ENCODE measurements at places on chromosomes 2 and 18.

- DNase-seq = no peak
These were observed 105.5 kb downstream of the COPS8 start for GRCh38 chr2:237190966-237191713.

DNA sequence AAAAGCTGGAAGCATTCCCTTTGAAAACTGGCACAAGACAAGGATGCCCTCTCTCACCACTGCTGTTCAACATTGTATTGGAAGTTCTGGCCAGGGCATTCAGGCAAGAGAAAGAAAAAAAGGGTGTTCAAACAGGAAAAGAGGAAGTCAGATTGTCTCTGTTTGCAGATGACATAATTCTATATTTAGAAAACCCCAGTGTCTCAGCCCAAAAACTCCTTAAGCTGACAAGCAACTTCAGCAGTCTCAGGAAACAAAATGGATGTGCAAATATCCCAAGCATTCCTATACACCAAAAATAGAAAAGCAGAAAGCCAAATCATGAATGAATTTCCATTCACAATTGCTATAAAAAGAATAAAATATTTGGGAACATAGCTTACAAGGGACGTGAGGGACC, 11.1 kb downstream of the SLC8A1 start:
- no peak for DNase-seq

- no peak for DNase-seq
These were observed 94.3 kb downstream of the CLIP4 start for GRCh38 chr2:29209551-29209950.

DNA sequence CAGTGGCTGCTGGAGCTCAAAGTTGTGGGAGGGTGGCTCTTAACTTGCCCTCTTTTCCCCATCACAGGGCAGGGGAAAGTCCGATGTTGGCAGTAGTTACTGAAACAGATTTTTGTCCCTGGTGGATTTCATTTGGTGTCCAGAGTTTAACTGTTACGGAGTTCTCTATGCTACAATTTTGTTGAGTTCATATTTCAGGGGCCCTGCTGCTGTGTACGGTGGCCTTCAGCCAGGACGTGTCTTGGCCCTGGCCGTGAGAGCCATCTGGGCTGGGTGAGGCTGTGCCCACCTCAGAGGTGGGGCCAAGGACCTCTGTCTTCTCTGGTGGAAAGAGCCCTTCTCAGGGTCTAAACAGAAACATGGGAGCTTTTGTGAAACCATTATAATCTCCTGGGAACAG, 67.4 kb downstream of the SH3YL1 start:
- DNase-seq = no peak

- no peak for DNase-seq
These were observed 445.2 kb downstream of the IRS1 start for GRCh38 chr2:226354434-226354833.

DNA sequence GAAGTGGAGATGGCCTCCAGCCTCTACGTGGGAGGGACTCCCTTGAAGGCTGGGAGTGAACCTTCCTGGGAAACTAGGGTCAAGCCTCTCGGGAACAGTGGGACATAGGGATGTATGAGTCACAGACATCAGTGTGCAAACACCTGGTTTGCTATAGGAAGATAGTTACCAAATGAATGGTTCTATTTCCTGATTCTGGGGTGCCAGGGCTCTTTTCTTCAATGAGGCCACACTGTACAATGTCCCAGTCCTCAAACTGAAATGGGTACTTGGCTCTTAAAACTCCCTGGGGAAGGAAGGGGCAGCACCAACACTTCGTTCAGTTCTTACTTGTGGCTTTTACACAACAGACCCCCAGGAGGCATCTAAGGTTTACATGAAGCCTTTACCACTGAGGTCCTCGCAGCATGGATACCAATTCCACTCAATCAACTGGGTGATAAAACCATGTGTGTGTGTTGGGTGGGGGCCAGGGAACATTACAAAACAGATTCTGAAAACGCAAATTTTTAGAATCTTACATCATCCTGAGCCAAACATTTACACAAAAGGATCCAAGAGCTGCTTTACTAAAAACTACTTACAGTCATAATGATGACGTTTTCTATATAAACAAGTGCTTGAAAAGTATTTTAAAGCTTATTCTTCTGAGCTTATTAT, 10.4 kb downstream of the ERFE start:
- no peak for DNase-seq

GRCh38 chr2:77862120-77862519, 339.9 kb upstream of the LRRTM4 start:
- no peak for DNase-seq

DNA sequence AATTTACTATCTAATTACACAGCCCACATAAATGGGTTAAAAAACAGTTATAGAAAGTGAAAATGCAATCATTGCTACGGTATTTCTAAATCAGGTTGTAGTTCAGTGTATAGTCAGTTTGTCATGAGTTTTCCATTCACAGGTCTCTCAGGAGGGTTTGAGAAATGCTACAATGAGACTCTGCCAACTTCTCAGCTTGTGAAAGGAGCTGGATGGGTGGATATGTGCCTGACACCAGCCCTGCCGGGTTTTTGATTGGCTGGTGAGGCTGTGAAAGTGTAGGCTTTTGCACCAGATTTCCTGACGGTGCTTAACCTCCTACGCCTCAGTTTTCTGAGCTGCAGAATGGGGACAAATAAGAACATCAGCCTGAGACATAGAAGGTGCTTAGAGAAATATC, 102.6 kb upstream of the SMIM21 start:
- DNase-seq = no peak

DNA sequence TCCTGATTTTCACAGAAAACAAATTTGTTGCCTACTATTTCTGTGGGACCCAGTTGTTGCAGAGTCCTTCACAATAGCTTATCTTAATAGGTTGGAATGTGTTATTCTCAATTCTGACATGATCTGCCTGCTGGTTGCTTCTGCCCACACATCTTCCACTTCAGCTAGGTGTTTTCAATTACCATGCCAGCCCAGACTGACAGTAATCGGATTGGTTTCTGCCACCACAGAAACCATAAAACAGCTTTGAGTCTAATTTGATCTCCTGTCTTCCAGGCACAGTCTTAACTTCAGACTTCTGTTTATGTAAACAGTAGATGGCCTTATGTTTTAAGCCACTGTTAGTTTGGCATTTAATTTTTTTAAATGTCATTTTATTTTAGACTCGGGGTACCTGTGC, 248.2 kb upstream of the RBMS1 start:
- no peak for DNase-seq

- no peak for DNase-seq
These were observed 97.8 kb downstream of the B3GNT2 start for GRCh38 chr2:62293490-62294271.

DNA sequence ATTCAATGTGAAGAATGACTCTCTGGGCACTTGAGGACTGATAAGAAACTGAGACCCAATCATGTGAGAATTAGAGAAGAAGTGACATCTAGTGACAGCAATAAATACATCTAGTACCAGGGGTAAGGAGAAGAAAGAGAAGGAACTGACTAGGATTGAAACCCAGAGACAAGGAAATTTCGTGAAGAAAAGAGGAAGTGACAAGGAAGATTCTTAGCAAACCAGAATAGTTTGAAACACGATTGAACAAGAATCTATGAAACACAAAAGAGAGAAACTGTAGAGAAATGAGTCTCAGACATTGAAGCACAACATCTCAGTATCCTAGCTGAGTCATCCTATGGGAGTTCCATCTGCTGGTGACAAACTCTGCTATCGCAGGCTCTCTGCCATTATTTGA, 571.9 kb upstream of the PKDCC start:
- no peak for DNase-seq

GRCh38 chr2:232104076-232104646, 142.6 kb downstream of the DIS3L2 start:
- DNase-seq = no peak

- DNase-seq = peak; percentile 15
These were observed 10.5 kb upstream of the CDK15 start for GRCh38 chr2:201795607-201796477.

- no peak for DNase-seq
These were observed 26.2 kb upstream of the KDM3A start for GRCh38 chr2:86414996-86415395.

GRCh38 chr2:240595381-240596079, 9.0 kb downstream of the CAPN10 start:
- DNase-seq = peak; percentile 58

- DNase-seq = no peak
These were observed 24.0 kb downstream of the R3HDM1 start for GRCh38 chr2:135555311-135555710.

DNA sequence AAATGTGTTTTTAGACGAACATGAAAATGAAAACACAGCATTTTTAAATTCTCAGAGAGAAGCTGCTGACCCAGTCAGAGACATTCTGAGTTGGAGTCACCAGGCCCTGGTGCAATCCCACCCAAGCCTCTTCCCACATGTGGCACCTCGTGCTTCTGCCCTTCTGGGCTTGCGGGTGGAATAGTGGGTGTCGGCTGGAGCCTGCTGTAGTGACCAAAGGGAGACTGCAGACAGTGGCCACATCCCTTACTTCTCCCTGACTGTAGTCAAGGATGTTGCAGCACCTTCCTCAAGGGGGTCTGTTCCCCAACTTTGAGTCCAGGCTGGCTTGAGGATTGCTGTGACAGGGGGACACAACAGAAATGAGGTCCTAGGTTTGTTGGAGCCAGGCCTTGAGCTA, 104.4 kb upstream of the GLI2 start:
- no peak for DNase-seq

DNA sequence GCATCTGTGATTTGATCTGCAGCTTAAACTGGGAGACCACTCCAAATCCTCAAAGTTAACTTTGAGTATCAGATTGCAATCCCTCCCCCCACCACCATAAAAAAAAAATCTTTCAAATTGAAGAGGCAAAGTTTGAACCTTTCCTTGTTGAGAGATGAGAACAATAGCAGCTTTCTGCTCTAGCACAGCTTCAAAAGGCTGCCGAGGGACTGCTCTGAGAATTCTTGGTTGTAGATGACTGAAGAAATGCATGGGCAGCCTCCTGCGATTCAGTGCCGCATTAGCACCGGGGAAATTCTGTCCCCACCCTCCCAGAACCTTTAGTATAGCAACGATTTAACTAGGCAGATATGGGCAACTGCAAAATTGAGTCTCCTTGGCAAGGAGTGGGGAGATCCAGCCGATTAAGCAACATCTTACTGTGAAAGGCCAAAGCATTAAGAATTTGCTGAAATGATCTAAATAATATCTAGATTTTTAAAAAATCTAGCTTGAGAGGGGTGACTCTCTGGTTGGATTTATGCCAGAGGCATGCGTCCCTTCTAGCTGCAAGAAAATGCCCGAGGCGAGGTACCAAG, 3.9 kb upstream of the SP5 start:
- no peak for DNase-seq

- DNase-seq = no peak
These were observed 83.8 kb upstream of the PPM1B start for GRCh38 chr2:44084850-44085249.

GRCh38 chr2:167015806-167016205, 127.5 kb downstream of the XIRP2 start:
- DNase-seq = no peak

- no peak for DNase-seq
These were observed 1642.6 kb upstream of the CELF4 start for GRCh38 chr18:39208190-39208589.

- DNase-seq = peak; percentile 60
These were observed 459.5 kb downstream of the DLGAP1 start for GRCh38 chr18:3995476-3996102.

DNA sequence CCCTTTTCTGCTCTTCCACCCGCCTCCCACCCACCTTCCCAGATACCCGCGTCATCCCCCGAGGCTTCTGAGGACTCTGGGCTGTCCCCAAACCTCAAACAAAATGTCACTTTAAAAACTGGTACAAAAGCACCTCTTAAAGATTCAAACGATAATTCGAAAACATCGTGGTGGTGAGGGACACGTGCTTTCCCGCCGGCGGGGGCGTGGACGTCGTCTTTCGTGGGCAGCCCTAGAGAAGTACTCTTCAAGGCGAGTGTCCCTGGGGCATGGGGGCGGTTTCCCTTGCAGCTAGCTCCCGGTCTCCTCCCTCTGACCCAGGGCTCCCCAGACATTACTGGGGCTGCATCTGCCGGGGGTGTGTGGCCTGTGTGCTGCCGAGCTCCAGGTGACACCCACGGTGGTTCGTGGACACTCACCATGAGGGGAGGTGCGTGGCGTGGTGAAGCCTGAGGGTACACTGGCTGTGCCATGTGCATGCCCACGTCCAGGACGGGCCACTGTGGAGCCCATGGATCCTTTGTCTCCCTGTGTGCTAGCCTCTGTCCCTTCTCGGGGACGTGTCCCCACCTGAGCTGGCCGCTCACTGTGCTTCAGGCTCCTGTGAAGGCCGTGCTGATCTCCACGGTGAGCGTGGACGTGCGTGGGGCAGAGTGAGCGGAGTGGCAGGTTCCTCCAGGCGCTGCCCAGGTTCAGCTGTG, 117.8 kb downstream of the NFATC1 start:
- no peak for DNase-seq

- DNase-seq = no peak
These were observed 11.4 kb downstream of the FOSL2 start for GRCh38 chr2:28404086-28404485.

DNA sequence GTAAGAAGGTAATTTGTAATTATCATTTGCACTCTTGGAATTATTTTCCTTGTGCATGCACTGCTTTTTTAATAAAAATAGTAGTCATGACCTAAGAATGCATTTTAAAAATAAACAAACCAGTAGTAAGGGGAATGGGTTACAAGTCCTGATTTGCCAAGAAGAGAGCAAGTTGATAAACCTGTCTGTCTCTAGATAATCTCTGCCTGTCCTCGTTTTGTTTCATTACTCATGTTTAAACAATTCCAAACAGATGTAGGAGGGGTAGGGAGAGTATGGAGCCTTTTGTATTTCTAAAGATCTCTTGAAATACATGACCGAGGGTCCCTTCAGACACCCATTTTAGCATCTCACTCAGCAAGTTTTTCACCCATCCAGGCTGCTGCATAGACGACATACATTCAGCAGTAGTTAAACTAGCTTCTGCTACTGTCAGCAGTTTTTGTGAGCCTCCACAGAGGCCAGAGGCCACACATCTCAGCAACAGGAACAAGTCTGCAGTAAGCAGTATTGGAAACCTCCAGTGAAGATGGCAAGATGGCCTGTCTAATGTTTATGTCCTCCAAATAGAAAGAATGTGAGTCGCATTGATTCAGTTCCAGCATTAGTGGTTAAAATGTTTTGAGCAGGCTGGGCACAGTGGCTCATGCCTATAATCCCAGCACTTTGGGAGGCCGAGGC, 2.3 kb upstream of the EXOC6B start:
- DNase-seq = no peak

DNA sequence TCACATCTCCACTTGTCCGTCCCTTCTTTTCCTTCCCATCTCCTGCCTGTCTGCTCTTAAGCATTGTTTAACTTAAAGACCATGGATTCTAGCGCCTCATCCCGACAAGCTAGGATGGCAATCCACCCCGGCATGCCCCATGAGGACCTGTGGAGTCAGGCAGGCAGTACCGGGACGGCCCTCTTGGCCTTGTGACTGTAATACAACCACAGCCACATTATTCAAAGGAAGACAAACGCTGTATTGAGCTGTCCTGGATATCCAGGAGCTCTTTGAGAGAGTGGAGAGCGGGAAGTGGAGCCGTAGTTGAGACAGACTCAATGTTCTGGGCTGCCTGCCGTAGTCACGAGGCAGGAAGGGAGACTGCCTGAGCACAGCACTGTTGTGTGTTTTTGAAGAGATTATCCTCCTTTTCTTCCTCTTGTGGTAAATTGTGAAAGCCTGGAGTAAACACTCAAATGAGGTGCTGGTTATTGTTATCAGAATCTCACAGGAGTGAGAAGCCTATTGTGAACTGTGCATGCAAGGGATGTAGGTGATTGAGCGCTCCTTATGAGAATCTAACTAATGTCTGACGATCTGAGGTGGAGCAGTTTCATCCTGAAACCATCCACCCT, 929.8 kb upstream of the CNTNAP5 start:
- DNase-seq = no peak
